ENCODE measurements at places on chromosomes 11 and 22. TPM values are rescaled to one million over a fixed set of nuclear protein-coding genes. Genes with fewer than 3 reads are reported as not detected.

- H3K27me3 ChIP-seq: no peaks in the 10 kb centered on the region
- H3K36me3 ChIP-seq: peaks cover 31% of the 10 kb centered on the region
- H3K27ac ChIP-seq: peak overlapping the region; percentile 64
- H3K4me3 ChIP-seq: peak overlapping the region; percentile 62
- peaks cover 29% of the 10 kb centered on the region for H3K4me1 ChIP-seq
Observed at GRCh38 chr22:49825944-49826602, 1.6 kb downstream of the BRD1 start.

- peaks cover 7% of the 10 kb centered on the region for H3K4me1 ChIP-seq
- no peak overlapping the region for H3K27ac ChIP-seq
- H3K4me3 ChIP-seq: no peak overlapping the region
- peaks cover 25% of the 10 kb centered on the region for H3K36me3 ChIP-seq
- no peak for DNase-seq
Observed at GRCh38 chr22:29689206-29689879, 30.5 kb upstream of the CABP7 start.

DNA sequence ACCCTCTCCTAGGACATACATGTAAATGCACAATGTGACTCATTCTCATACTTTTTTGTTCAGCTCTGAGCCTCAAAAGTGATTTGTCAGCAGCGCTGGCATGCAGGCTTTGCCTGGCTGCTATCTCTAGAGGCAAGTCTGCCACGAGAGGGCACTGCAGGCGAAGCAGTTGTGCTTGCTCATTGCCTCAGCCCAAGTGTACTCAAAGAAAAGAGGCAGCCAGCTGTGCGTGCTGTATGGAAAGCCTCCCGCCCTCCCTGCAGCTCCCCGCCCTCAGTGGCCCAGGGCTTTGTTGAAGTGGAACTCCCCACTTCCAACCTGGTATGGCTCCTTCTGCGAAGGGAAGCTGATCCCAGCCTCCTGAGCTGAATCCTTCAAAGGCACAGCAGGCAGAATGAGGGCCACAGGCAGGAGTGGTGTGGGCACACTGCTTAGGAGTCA lies 16.3 kb downstream of the SDHAF2 start:
- peaks cover 54% of the 10 kb centered on the region for H3K4me1 ChIP-seq
- H3K27me3 ChIP-seq: no peaks in the 10 kb centered on the region
- peak overlapping the region; percentile 86 for H3K27ac ChIP-seq

The P4HA3 gene
- 0.09 TPM for total RNA-seq

The OR51E2 gene
- total RNA-seq: not detected

- H3K27ac ChIP-seq: no peak overlapping the region
- no peaks in the 10 kb centered on the region for H3K4me1 ChIP-seq
- H3K4me3 ChIP-seq: no peak overlapping the region
- no peaks in the 10 kb centered on the region for H3K36me3 ChIP-seq
Observed at GRCh38 chr22:20186183-20186870, 35.5 kb upstream of the CCDC188 start.

The FIBIN gene
- 21.4 TPM for total RNA-seq

The DDI1 gene
- total RNA-seq: not detected

DNA sequence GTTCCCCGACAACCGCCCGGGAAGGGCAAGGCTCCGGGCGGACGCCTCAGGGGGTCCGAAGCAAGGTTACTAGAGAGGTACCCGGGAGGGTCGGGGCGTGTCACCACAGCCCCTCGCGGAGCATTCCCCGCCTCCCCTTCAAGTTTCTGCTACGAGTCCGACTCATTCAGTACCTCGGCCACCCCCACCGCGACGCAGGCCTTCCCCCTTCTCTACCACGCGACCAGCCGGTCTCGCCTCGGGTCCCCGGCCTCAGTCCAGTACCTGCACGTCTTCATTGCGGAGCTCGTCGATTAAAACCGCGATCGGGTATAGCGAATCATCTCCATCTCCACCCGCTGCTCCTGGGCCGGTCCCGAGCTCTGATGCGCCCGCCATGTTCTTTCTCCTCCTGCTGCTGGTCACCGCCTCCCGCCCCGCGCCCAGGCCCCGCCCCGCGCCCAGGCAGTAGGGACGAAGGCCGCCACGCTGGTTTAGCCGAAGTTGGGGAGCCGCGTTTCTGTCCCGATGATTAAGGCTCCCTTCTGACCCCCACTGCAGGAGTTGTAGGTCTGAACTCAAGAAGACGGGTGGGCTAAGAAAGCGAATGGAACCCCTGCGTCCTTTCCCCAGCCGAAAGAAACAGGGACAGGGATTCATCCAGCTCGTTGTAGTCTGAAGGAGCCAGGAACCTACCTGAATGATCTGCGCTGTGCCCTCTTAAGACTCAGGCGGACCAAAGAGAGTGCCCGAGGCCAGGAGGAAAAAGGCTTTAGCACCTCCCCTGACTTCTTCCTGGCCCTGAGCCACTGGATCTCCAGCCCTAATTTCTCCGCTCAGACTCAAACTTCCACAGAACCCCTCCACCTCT lies at the start of gene PPP2R1B:
TSS of gene PPP2R1B (minus strand) at position 406 of the 850 bp plus-strand sequence. CDS start at position 378, 28 bp downstream.
- H3K36me3 ChIP-seq: no peaks in the 10 kb centered on the region
- H3K4me3 ChIP-seq: peak within 1 kb of the TSS; percentile 97

The MN1 gene
- 38.5 TPM for total RNA-seq

The THRSP gene
- 31.3 TPM for total RNA-seq

The SLC35F2 gene
- total RNA-seq: 1.3 TPM
